ENCODE measurements at places on chromosomes 5 and 9. TPM values are rescaled to one million over a fixed set of nuclear protein-coding genes. Genes with fewer than 3 reads are reported as not detected.

ZBTB43 gene
- total RNA-seq: 4.4 TPM

MCC gene
- 38.4 TPM for total RNA-seq

IFNB1 gene
- not detected for total RNA-seq

CMYA5 gene
- 0.26 TPM for total RNA-seq

IFNK gene
- total RNA-seq: not detected

Data from epithelial cell of alveolus of lung (primary cell).